ENCODE measurements at places on chromosomes 12 and 14. TPM values are rescaled to one million over a fixed set of nuclear protein-coding genes. Genes with fewer than 3 reads are reported as not detected.

The LYZ gene
- total RNA-seq = not detected

The LRP1-AS gene
- total RNA-seq = not detected

GRCh38 chr12:105222284-105222655, 13.7 kb downstream of the APPL2 start:
- no peak for DNase-seq

DNA sequence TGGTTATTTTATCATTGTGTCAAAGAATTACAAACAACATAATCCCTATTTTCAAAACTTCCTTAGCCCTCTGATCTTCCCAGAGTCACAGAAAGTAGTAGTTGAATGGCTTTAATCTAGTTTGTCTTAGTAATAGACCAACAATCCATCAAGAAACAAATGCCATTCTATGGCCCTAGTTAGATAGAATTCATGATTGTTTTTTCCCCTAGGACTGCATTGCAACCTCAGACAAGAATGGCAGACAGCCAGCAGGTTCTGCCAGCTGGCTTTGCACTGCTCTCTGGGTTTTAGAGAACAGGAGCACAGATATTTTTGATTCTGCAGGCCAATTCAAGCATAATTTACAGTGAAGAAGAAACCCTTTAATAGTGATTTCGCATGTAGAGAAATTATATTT, 33.8 kb downstream of the SYT1 start:
- DNase-seq = no peak

DNA sequence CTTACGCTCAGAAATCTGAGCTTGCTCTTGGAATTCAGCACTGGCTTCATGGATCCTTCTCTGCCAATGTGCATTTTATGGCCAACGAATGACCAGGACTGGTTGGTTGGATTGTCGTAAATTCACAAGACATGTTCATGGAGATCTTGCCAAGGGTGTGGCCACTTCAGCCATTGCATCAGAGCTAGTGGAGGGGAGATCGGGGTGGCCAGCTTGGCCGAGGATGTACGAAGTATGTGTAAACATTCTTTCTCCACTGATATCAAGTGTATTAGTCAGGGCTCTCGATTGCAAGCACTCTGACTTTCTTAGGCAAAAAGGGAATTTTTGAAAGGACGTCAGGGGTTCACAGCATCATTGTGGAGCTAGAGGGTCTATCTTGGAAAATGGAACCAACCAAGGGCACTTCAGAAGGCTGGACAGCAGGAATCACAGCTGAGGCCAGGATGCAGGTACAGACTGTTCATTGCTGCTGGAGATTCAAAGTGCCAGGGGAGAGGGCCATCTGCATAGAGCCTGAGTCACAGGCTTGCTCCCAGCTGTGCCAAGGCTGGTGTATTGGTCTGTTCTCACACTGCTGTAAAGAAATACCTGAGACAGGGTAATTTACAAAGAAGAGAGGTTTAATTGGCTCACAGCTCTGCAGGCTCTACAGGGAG, 32.9 kb upstream of the ADGRD1 start:
- no peak for DNase-seq

DNA sequence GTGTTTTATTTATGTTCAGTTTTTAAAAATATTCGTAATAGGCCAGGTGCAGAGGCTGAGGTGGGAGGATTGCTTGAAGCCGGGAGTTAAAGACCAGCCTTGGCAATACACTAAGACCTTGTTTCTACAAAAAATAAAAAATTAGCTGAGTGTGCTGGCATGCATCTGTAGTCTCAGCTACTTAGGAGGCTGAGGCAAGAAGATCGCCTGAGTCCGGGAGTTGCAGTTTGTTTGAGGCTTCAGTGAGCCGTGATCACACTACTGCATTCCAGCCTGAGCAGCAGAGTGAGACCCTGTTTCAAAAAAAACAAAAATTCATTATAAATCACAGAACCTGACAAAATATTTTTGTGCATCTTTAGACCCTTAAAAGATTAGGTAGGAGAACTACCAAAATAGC, 240.1 kb upstream of the ARHGAP5 start:
- DNase-seq = no peak

DNA sequence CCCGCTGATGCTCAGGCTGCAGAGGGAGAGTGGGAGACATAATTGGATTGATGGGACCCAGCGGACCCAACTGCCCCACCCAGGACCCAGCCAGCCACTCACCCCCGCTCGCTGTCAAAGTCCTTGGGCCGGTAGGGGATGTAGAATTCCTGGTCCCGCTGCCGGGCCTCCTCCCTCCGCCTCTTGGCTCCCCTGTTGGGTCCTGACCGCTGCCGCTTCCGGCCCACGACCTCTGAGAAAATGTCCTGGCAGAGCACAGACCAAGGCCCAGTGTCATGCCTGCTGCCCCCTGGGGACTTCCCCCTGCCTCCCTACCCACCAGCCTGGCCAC, 13.5 kb downstream of the CFAP73 start:
- DNase-seq = no peak

DNA sequence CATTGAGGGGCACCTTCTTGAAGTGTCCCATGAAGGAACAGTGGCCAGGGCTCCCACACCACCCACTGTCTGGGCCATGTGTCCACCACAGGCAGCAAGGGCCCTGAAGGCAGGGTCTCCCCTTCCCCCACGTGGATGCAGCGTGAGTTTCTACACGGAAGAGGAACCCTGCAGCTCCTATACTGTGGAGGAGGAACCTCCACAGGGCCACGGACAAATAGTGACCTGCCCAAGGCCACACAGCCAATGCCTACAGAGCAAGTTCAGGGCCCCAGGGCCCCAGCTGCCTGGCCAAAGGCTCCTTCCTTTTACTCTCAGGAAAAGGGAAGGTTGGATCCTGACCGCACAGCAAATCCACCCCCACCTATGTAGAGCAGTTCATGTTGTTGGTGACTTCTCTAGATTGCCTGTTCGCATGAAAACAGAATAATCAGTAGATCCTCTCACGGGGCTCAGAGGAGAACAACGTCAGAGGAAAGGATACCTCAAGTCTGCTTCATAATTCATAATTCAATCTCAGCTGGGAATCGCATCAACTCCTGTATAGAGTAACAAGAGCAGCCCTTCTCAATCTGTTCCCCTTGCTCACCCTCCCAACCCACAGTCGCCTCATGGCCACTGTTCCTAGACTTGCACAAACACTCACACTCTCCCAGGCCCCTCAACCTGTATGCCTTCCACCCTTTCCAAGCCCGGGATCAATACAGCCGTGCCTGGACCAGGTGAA, 11.1 kb upstream of the KRT73 start:
- no peak for DNase-seq

Measured in Caki2 (cell line).